Left lung (tissue), 14 donors: ENCODE measurements at places on chromosomes 2 and 18. TPM values are rescaled to one million over a fixed set of nuclear protein-coding genes. Genes with fewer than 3 reads are reported as not detected.

NCKAP1 gene
- 128 TPM for total RNA-seq

GRCh38 chr2:240929364-240930095 is 23.4 kb downstream of the CROCC2 start:
- no peak overlapping the region for H3K27ac ChIP-seq
- peak; percentile 53 for DNase-seq
- H3K36me3 ChIP-seq = no peaks in the 10 kb centered on the region

- DNase-seq = no peak
- no peaks in the 10 kb centered on the region for H3K36me3 ChIP-seq
- H3K4me3 ChIP-seq = no peak overlapping the region
- no peak overlapping the region for H3K27ac ChIP-seq
Observed at GRCh38 chr2:75892490-75892889, 181.8 kb upstream of the GCFC2 start.

- H3K4me3 ChIP-seq = no peak overlapping the region
- no peak overlapping the region for H3K27ac ChIP-seq
- H3K36me3 ChIP-seq = no peaks in the 10 kb centered on the region
- no peaks in the 10 kb centered on the region for H3K27me3 ChIP-seq
- no peaks in the 10 kb centered on the region for H3K4me1 ChIP-seq
Observed at GRCh38 chr2:61750624-61751023, 103.2 kb downstream of the FAM161A start.

DNA sequence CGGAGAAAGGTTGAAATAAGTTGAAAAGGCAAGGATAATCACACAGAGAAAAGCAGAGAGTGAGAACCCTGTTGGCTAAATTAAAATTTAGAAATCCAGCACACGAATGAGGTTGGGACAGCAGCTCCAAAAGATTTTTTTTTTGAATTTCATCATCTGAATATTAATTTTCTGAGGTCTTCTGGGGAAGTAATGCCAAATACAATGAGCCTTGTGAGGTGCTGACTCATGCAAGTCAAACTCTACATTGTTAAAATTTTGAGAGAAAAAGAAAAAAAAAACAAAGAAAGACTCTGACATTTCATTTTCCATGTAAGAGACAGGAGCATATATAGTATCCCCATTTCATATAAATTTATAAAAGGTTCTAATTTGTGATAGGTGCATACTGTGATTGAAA is 614.2 kb upstream of the CDH2 start:
- no peak overlapping the region for H3K4me3 ChIP-seq
- H3K27me3 ChIP-seq = no peaks in the 10 kb centered on the region
- no peak overlapping the region for H3K27ac ChIP-seq
- no peaks in the 10 kb centered on the region for H3K4me1 ChIP-seq
- no peaks in the 10 kb centered on the region for H3K36me3 ChIP-seq
- no peak for DNase-seq

- no peak for DNase-seq
- no peaks in the 10 kb centered on the region for H3K27me3 ChIP-seq
- H3K4me1 ChIP-seq = no peaks in the 10 kb centered on the region
- no peak overlapping the region for H3K4me3 ChIP-seq
Observed at GRCh38 chr18:12426924-12427323, 19.2 kb downstream of the PRELID3A start.

DNA sequence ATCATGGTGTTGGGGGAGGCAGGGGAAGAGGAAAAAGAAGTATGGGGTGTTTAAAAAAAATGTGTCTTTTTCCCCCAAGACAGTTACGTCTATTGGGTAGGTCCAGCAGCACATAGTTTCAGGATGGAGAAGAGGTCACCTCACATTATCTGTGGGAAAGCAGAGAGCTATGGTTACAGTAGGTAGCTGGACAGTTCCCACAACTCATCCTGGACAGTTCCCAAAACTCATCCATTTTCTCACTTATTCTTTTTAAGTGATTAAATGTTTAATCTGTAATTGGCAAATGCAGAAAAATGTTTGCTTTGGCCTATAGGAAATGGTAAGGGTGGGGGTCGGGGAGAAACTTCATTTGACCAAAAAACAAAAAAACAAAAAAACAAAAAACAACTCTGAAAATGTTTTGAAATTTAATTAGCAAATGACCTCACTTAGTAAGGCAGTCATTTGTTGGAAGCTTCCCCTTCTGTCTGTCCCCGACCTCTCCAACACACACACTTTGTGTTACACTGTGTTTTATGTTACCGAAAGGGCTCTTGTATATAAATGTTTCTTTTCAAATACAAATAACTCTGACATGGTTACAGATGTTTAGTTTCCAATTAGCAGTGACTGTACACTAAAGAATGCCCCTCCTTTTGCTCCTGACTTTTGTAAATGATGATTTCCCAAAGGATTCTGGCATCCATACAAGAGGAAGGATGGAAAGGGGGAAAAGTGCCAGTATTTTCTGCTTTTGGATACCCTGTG is 173.3 kb upstream of the ZFP36L2 start:
- DNase-seq = no peak
- H3K27me3 ChIP-seq = no peaks in the 10 kb centered on the region
- H3K36me3 ChIP-seq = no peaks in the 10 kb centered on the region
- peaks cover 11% of the 10 kb centered on the region for H3K4me1 ChIP-seq

GRCh38 chr18:75170916-75171315 is 38.0 kb downstream of the PTGR3 start:
- DNase-seq = no peak
- H3K27me3 ChIP-seq = peaks cover 14% of the 10 kb centered on the region
- no peaks in the 10 kb centered on the region for H3K4me1 ChIP-seq

DNA sequence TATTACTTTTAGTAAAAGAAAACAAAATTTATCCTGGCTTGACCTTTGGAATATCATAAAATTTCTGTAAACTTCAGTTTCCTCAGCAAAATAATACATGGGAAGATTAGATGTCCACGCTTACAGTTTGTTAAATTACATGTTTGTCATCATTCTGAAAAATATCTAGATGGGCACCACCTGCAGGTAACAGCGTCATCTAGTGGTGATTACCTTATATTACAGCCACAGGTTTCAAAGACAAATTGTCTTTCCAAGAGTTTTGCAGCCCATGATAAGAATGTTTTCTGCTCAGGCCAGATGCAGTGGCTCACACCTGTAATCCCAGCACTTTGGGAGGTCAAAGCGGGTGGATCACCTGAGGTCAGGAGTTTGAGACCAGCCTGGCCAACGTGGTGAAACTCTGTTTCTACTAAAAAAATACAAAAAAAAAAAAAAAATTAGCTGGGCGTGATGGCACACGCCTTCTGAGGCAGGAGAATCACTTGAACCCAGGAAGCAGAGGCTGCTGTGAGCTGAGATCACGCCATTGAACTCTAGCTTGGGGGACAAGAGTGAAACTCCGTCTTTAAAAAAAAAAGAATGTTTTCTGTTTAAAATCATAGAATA is 96.3 kb upstream of the RASGRP3 start:
- H3K4me3 ChIP-seq = no peak overlapping the region
- no peaks in the 10 kb centered on the region for H3K27me3 ChIP-seq
- no peak overlapping the region for H3K27ac ChIP-seq
- no peak for DNase-seq

- no peak overlapping the region for H3K27ac ChIP-seq
- no peak for DNase-seq
- no peaks in the 10 kb centered on the region for H3K36me3 ChIP-seq
- H3K27me3 ChIP-seq = no peaks in the 10 kb centered on the region
- no peak overlapping the region for H3K4me3 ChIP-seq
- no peaks in the 10 kb centered on the region for H3K4me1 ChIP-seq
Observed at GRCh38 chr2:26570083-26570430, 71.1 kb downstream of the CIB4 start.

DNA sequence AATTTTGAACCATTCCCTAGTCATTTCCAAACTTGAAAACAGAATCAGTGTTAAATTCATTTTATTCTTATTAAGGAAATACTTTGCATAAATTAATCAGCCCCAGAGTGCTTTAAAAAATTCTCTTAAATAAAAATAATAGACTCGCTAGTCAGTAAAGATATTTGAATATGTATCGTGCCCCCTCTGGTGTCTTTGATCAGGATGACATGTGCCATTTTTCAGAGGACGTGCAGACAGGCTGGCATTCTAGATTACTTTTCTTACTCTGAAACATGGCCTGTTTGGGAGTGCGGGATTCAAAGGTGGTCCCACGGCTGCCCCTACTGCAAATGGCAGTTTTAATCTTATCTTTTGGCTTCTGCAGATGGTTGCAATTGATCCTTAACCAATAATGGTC is 5.5 kb upstream of the MROH2A start:
- no peaks in the 10 kb centered on the region for H3K27me3 ChIP-seq
- DNase-seq = no peak
- H3K36me3 ChIP-seq = no peaks in the 10 kb centered on the region

- H3K27me3 ChIP-seq = no peaks in the 10 kb centered on the region
- peak overlapping the region; percentile 20 for H3K27ac ChIP-seq
- no peaks in the 10 kb centered on the region for H3K4me1 ChIP-seq
- no peak for DNase-seq
Observed at GRCh38 chr2:208366215-208367127, 40.1 kb upstream of the PTH2R start.
